ENCODE measurements at places on chromosomes 4 and X.

DNA sequence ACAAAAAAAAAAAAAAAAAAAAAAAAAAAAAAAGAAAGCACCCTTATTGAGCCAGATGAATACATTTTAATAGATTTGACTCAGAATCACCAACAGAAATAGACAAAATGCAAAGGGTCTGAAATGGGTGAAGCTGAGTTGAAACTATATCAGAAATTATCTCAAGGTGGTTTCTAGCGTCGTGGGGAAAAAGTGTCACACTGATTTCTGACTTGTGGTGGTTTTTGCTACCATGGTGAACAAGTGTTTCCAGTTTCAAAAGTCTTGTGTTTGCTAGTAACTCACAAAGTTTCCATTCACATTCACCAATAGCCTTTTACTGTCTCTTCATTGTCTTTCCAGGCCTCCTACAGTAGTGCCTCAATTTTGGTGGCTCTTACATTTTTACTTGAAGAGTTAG is 135.5 kb downstream of the ARHGAP24 start:
- DNase-seq = no peak

GRCh38 chr4:71833232-71833900 is 49.5 kb upstream of the GC start:
- DNase-seq = no peak

DNA sequence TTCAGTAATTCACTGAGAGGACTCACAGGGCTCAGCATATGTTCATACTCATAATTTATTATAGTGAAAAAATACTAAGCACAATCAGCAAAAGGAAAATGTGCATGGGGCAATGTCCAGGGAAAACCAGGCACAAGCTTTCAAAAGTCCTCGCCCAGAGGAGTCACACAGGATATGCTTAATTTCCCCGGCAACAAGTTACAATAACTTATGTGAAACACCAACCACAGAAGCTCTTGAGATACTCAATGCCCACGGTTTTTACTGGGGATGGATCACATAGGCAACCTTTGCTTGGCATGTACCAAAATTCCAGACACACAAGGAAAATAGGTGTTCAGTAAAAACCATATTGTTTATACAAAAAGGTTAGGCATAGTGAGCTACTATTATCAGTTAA is 38.5 kb upstream of the STPG2 start:
- no peak for DNase-seq

GRCh38 chr4:10180603-10180926 is 64.0 kb upstream of the WDR1 start:
- no peak for DNase-seq

GRCh38 chrX:46681849-46682248 is 77.1 kb downstream of the SLC9A7 start:
- DNase-seq = no peak

- DNase-seq = no peak
These were observed 17.4 kb downstream of the IRAK1 start for GRCh38 chrX:154002215-154002719.

- DNase-seq = no peak
These were observed 5.9 kb upstream of the XPNPEP2 start for GRCh38 chrX:129732857-129733256.

- no peak for DNase-seq
These were observed 57.0 kb downstream of the RTL9 start for GRCh38 chrX:110415440-110416170.

DNA sequence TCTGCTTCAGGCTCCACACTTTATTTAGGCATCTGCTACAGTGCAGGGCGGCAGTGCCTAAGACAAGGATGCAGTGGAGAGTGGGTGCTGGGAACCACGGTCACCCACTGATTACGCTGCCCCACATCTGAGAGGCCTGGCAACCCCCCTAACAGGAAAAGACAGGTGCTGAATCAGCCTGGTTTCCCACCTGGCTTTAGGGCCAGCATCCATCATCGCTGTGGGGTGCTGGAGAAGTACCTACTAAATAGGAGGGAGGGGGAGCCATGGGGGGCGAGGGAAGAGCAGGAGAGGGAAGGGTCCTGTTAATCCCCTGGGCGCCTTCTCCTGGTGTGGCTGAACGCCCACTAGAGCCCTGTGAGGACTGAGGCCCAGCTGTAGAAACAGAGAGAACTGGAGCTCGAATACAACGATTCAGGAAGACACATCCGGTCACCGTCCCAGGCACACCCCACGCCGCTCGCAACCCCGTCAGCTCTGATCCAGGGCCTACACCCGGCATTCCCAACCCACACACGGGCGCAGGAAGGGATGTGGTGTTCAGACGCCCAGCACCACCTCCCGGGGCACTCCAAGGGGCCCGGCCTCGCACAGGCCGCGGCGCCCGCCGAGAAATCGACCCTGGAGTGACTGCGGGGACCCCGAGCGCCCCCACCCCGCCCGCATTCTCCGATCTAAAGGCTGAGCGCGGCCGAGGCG is 554 bp downstream of the DCTD start:
- DNase-seq = no peak

GRCh38 chrX:36583674-36584073 is 424.5 kb upstream of the FAM47C start:
- DNase-seq = no peak

DNA sequence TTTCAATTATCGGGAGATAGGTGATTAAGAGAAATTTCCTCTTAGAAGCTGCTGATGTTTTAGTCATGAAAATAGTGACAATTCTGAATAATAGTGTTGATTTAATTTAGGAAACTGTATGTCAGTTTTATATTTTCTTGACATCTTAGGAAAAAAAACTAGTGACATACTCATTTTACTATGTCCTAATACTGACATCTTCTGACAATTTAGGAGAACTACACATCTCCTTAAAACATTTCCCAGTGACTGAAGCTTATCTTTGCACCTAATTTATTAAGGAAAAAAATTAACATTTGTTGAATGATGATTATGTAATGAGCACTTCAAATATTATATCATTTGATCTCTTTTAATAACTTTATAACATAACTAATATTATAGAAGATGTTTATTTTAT is 42.0 kb upstream of the RBMXL3 start:
- DNase-seq = no peak

GRCh38 chrX:1480082-1480785 is 27.5 kb upstream of the ASMTL start:
- DNase-seq = no peak

DNA sequence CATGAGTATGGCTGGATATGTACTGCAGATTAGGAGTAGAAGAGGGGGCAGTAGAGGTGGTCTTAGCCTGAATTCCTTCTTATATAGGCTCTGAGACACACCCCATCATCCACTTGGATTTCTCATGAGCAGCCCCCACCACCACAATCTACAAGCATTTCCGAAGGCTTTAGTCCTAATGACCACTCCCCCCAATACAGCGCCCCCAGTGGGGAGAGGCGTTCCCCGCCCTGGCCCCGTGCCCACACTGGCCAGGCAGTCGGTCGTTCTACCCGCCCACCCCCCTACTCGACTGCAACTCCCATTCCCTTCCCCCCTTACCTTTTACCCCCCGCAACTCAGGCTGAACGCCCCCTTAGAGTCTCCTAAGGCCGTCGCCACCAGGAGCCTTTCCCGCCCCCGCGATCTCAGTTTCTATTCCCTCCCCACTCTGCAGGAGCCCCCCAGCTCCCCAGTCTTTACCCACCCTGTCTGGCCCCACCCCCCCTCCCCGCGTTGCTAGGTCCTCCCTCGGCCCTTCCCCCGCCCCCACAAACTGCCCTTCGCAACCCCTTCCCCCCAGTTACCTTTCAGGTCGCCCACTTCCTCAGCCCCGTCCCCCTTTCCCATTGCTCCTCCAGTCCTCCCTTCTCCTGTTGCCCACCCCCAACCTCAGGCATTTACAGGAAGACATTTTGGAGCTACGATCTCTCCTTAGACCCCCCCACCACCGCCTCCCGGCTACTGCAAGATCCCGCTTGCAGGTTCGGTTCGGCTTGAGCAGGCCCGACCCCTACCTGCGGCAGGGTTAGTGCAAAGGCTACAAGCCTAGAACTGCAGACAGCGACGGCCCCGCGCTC is 468 bp downstream of the ZMYM3 start:
- DNase-seq = no peak

- DNase-seq = no peak
These were observed 4.3 kb upstream of the TLR6 start for GRCh38 chr4:38860788-38861424.

DNA sequence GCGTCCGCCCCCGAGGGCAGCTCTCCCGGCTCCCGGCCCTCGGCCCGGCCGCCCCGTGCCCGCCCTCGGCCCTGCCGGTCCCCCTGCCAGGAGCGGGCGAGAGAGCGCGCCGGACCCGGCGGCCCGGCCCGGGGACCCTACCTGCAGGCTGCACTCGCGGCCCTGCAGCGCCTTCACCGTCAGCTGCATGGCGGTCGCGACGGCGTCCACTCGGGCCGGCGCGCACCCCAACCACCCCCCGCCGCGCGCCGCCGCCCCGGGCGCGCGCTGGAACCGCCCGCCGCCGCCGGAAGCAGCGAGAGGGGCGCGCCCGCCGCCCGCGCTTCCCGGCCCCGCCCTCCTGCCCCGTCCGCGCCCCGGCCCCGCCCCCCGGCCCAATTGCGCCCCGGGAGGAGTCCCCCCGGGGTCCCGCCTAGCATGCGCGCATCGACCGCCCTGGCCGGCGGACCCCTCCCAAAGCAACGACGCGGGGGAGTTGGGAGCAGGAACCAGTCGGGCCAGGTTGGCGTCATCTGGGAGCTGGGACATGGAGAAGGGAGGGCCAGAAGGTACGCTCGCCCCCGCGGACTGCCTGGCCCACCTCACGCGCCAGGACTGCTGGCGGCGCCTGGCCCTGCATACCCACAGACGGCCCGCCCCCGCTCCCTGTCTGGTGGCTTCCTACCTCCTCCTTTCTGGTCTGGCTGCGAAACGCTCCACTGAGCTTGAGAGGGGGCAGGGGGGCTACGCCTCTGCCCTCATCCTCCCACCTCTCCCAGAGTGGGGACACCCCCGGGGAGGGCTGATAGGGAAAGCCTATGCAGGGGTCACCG is at the start of gene UBL4A:
Gene UBL4A, minus strand, starts transcription at position 220 of the 812 bp plus-strand sequence. Its CDS starts 31 bp downstream, at position 189.
- DNase-seq = no peak

DNA sequence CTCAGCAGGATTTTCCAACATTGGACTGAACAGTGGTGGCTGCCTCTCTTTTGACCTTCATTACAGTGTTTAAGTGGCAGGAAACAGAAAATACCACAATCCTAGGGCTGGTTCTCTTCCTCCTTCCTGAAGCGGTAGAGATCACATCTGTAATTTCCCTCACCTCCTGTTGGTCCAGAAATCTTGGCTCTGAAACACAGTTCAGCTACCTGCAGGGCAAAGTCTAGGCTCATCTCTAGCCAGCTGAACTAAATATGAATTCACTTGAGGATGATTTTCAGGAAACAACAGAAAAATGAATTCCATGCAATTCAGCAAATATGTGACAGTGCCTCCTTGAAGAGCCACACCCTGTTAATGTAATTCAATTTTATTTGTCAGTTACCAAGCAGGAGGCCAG is 531.9 kb downstream of the INPP4B start:
- no peak for DNase-seq

GRCh38 chr4:122652379-122652778 is 31.5 kb upstream of the IL21 start:
- DNase-seq = no peak

DNA sequence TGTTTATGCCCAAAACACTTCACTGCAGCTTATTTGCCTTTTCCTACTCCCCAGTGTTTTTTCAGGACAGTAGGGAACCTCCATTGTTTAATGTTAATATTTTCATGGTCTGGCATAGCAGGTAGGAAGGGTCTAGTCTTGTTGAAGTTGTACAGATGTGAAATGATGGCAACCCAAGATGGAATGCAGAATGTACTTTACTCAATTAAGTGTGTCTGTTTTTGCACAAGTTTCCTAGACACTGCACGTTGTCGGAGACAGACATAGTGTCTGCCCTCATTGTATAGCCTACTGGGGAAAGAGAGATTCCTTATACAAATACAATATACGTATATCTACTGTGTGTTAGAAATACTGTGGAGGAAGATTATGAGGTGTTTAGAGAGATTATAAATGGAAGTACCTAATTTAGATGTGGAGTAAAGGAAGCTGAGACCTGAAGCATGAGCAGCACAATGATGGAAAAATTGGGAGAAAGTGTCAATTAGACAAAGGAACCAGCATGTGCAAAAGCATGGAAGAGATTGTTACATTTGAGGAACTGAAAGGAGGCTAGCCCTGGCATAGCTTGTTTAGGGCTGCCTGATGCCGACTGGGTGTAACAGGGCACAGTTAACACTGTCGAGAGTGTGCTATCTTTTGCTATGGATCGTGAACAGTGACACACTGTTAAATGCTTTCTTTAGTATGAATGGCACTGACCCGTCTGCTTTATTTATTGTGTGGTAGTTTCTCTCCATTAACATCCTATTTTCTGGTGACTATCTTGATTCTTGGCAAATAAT is 18.4 kb downstream of the CPEB2 start:
- no peak for DNase-seq

GRCh38 chr4:72076562-72076961 is 44.8 kb downstream of the NPFFR2 start:
- no peak for DNase-seq

DNA sequence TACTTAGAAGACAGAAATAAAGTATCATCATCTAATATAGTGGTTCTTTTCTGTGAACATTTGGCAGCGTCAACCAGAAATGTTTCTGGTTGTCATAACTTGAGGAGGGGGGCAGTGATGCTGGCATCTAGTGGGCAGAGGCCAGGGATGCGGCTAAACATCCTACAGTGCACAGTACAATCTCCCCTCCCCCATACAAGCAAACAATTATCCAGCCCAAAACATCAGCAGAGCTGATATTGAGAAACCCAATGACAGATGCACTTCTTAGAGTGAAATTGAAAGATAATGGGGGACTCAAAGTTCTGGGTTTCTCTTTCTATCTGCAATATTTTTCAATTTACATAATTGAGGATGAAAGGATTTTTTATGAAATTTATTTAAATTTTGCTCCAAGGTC is 1.9 kb upstream of the EIF1AX start:
- DNase-seq = no peak

GRCh38 chr4:112341033-112341432 is 43.9 kb downstream of the ALPK1 start:
- no peak for DNase-seq

Measured in brain pericyte (primary cell).